ENCODE measurements at places on chromosomes 3 and 15.
A peak's percentile ranks its signal among the peaks of the same experiment; 100 is the strongest.

- DNase-seq, result no peak
Measured at GRCh38 chr3:56164436-56164835, 303.8 kb downstream of the ERC2 start.

- no peak for DNase-seq
Measured at GRCh38 chr15:55037071-55037470, 159.7 kb downstream of the RSL24D1 start.

- no peak for DNase-seq
Measured at GRCh38 chr3:112413074-112413473, 80.1 kb downstream of the CD200 start.

DNA sequence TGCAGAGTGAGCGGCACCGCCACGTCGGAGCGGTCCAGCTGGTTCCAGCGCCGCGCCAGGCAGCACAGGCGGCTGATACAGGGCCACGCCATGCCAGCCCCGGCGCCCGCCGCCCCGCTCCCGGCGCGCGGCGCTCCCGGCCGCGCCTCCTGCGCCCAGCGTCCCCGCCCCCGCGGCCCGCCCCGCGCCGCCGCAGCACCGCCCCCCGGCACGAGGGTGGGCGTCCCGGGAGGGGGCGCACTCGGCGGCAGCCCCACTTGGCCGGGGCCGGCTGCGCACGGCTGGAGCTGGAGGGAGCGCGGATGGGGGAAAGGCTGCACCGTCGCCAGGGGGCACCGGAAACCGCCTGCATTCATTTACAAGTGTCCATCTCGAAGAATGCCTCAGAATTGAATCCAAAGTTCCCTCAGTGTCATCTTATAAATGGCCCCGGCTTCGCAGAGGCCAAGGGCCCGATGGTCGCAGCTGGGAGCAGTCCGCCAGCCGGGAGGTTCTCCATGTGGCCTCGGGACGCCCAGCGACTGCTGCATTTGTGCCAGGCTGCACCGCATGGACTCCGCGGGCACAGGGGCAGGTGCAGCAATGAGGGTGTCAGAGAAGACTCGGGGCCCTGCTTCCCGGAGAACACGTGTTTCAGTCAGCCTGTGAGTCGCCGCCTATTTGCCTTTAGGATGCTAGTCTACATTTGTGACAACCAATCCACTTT lies at the start of gene MAP6D1:
Gene MAP6D1 (minus strand): TSS at position 122 of the 706 bp plus-strand sequence. CDS start 30 bp downstream, at position 92.
- peak; percentile 25 for DNase-seq

DNA sequence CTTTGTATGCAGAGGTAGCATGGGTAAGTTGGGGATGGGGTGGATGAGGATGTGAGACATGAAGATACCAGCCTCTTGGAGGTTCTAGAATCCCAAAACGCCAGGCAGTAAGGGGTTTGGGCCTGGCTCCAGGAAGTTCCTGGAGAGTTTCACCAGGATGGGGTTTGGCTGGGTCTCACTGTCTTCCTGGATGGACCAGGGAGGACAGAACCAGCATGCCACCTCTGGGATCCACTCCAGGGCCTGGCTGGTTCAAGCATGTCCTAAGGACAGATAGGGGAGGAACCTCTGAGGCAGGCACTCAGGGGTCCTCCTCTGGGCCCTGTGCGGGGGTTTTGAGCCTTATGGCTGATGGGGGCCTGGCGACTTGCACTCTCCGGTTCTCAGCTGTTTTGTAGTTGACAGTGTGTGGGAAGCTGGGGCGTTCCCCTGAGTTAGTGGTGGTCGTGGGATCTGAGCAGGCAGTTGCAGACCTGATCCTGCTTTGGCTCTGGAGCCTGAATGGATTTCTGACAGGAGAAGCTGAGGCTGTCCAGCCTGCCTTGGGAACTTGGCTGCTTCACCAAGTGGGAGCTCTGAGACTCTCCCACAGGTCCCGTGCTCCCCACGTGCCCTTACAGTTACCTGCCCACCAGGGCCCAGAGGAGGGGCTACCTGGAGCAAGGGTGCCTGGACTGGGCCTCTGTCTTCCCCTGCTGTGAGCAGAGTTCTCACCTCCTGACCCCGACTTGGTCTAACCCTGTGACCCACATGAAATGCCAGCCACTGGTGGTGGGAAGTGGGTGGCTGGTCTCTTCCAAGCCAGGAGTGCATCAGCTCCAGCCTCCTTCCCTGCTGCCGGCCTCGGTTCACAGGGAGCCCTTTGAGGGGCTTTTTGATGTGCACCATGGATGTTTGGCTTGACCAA lies 128.4 kb downstream of the EEFSEC start:
- DNase-seq, result no peak

DNA sequence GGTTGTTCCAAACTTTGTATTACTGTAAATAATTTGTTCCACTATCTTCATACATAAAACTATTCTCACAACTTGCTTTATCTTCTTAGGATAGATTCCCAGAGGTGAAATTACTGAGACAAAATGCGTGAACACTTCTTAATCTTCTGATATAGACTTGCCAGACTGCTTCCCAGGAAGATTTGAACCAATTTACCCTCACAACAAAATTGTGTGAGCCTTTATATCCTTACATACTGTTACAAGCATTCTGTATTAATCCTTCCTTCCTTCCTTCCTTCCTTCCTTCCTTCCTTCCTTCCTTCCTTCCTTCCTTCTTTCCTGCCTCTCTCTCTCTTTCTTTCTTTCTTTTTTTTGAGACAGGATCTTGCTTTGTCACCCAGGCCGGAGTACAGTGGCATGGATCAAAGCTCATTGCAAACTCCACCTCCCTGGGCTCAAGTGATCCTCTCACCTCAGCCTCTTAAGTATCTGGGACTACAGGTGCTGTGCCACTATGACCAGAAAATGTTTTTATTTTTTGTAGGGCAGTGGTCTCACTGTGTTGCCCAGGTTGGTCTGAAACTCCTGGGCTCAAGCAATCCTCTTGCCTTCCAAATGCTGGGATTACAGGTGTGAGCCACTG lies 57.1 kb upstream of the SSR3 start:
- no peak for DNase-seq

DNA sequence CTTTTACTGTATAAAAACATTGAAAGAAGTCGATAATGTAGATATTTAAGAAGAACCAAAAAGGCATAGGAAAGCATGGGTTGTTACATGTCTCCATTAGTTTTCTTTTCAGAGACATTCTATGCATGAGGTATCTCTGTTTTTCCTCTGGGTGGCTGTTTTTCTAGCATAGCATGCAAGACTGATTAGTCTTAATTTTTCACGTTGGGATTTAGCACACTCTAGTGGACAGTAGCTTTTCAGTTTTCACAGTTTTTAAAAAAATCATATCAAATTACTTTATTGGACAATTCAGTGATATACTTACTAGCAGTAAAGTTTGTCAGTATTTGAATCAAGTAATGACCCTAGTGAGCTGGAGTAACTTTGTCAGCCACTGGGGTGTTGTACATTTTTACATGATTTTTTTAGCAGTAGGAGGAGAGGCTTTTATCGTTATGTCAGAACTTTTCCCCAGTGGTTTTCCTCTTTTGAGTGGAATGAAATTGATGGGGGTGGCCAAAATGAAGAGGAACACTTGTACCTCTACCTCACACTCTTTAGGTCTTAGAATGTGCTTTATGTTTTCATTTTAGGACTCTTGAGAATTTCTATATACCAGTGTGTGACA lies 57.2 kb downstream of the SEC22A start:
- DNase-seq, result no peak

DNA sequence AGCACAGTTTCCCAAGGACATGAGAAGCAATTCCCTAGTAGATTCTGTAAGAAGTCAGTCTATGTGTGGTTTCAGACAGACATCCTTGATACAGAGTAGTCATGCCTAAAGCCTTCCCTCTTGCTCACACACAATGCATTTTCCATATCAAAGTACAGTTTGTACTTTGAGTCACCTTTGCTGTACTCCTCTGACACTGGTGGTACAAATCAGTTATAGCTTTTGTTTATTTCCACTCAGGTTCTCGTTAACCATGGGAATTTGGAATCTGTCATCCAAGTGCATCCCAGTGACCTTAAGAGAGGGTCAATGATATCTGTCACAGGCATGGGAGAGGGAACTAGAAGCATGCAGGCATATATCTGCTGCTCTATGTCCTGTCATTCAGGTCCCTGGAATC lies 3.6 kb upstream of the GNB4 start:
- no peak for DNase-seq

DNA sequence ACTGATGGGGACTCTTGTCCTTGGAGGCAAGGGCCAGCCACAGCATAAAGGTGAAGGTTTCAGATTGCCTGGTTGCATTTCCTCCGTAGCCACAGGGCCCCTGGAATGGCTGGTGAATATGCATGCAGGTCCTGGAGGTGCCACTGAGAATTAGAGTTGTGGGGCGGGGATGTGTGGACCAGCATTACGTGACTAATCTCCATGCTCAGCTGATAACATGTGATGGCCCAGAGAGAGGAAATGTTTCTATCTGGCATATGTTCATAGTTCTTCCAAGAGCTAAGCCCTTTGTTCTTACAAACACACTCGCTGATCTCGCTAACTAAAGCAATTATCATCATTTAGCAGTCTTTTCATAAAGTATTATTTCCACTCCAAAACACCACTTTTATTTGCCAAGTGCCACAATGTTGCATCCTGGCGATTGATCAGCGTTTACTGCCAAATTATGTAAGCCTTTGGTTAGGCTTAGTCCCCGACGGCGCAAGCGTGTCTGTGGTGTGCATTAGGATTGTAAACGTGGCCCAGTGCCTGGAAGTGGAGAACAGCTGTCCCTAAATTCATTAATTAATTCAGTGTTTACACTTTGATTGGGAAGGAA lies 55.9 kb downstream of the CGNL1 start:
- DNase-seq, result no peak

- DNase-seq, result no peak
Measured at GRCh38 chr3:170159459-170159858, 22.1 kb downstream of the PHC3 start.

- DNase-seq, result no peak
Measured at GRCh38 chr15:56261854-56262509, 18.3 kb upstream of the RFX7 start.

- no peak for DNase-seq
Measured at GRCh38 chr3:157493627-157494550, 9.3 kb downstream of the VEPH1 start.

- no peak for DNase-seq
Measured at GRCh38 chr3:124119056-124119716, 127.3 kb upstream of the ROPN1 start.

- DNase-seq, result no peak
Measured at GRCh38 chr3:70744536-70744935, 432.1 kb upstream of the MDFIC2 start.

GRCh38 chr3:138202945-138203701 lies 16.0 kb downstream of the ARMC8 start:
- no peak for DNase-seq

- no peak for DNase-seq
Measured at GRCh38 chr3:72938471-72939265, 50.8 kb downstream of the GXYLT2 start.

DNA sequence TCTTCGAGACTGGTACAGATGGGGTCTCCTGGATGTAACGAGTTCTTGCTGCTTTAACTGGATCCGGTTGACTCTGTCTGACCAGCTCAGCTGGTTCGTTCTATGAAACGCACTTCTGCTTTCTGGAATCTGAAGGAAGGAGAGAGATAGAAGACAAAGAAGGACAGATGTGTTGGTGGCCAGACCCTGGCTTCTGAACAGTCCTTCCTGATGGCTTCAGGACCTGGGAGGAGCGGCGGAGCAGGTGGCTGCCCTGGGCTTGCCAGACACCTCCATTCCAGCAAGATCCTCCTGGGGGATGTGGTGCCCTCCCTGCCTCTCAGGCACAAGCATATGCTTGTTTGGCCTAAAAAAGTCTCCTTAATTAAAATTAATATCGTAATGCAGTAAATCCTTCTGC lies 99.9 kb downstream of the APBA2 start:
- no peak for DNase-seq

Measured in stimulated activated CD4-positive, alpha-beta T cell treated with anti-CD3 and anti-CD28 coated beads, TNF-alpha, amount 100 ng/mL, for 1 hour (primary cell).